Activated naive CD4-positive, alpha-beta T cell treated with anti-CD3 and anti-CD28 coated beads, Interleukin-2, amount 10 ng/mL, durations not matched to agents 7 days and 5 days (primary cell): ENCODE measurements at places on chromosomes 5 and 9.

- H3K36me3 ChIP-seq = no peaks in the 10 kb centered on the region
- H3K27ac ChIP-seq = no peak within 1 kb of the TSS
- peaks cover 83% of the 10 kb centered on the region for H3K27me3 ChIP-seq
- H3K4me1 ChIP-seq = peaks cover 12% of the 10 kb centered on the region
- peak within 1 kb of the TSS; percentile 37 for H3K4me3 ChIP-seq
Measured at GRCh38 chr5:160369990-160370712, at the start of gene C1QTNF2. Gene C1QTNF2 (minus strand): TSS chr5:160370626. CDS start chr5:160355011, 15,615 bp downstream.

DNA sequence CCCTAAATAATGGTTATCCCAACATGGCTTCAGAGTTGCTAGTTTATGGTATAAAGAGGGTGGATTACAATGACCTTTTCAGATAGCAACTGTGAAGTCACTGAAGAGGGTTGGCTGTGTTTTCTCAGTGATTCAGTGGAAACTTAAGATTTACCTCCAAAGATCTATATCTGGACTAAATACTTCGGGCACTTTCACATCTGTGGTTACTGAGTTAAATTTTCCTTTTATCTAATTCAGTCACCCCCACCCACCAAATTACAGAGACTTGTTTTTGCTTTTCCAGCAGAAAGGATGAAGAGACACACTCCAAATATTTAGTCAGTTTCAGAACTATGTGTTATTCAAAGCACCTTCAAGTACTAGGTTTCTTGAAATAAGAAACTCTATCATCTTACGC lies 573.2 kb downstream of the CCDC171 start:
- no peak overlapping the region for H3K27ac ChIP-seq
- H3K4me3 ChIP-seq = no peak overlapping the region
- no peaks in the 10 kb centered on the region for H3K36me3 ChIP-seq
- H3K4me1 ChIP-seq = no peaks in the 10 kb centered on the region

GRCh38 chr5:141135030-141135717 lies at the start of gene PCDHB5:
Gene PCDHB5 (plus strand): TSS chr5:141135206. CDS start chr5:141135435, 229 bp downstream.
- H3K27me3 ChIP-seq = no peaks in the 10 kb centered on the region
- H3K4me3 ChIP-seq = peak within 1 kb of the TSS; percentile 29
- no peak for DNase-seq
- no peaks in the 10 kb centered on the region for H3K4me1 ChIP-seq

DNA sequence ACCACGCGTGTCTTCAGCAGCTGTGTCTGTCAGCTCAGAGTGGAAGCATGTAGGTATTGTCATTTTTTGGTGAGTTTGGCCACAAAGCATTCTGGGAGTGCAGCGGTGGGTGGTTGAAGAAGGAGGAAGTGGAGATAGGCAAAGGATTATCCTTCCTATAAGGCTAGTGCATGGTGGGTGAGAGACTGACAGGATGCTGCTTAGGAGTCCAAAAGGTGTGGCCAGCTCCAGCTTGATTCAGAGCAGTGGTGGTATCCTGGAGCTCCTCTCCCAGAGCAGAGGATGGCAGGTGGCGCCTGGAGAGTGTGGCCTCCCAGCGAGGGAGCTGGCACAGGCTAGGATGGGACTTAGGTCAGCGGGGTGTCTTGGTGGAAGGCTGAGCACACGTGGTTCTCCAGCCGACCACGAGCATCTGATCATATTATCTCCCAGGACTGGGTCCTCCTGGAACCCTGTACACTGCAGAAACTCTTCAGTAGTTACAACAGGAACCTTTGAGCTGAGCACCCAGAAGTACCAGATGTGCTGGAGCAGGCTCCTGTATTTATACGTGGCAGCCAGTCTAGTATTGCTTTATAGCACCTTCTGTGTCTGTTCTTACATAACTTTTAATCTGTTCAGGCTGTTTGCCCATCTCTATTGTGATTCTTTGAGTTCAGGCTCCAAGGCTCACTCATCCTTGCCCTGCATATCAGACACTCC lies 29.6 kb downstream of the MAML1 start:
- DNase-seq = peak; percentile 65
- peaks cover 12% of the 10 kb centered on the region for H3K36me3 ChIP-seq
- H3K4me1 ChIP-seq = peaks cover 48% of the 10 kb centered on the region
- H3K27me3 ChIP-seq = no peaks in the 10 kb centered on the region
- no peak overlapping the region for H3K4me3 ChIP-seq

GRCh38 chr5:19885040-19885824 lies 102.8 kb downstream of the CDH18 start:
- H3K36me3 ChIP-seq = no peaks in the 10 kb centered on the region
- no peak overlapping the region for H3K4me3 ChIP-seq
- DNase-seq = no peak
- no peak overlapping the region for H3K27ac ChIP-seq
- no peaks in the 10 kb centered on the region for H3K27me3 ChIP-seq
- H3K4me1 ChIP-seq = no peaks in the 10 kb centered on the region

- H3K4me1 ChIP-seq = no peaks in the 10 kb centered on the region
- H3K36me3 ChIP-seq = no peaks in the 10 kb centered on the region
- DNase-seq = no peak
- no peak overlapping the region for H3K4me3 ChIP-seq
Measured at GRCh38 chr9:120361551-120361950, 218.4 kb downstream of the CDK5RAP2 start.

GRCh38 chr9:95302479-95302878 lies 15.0 kb downstream of the FANCC start:
- H3K27me3 ChIP-seq = no peaks in the 10 kb centered on the region
- no peak overlapping the region for H3K4me3 ChIP-seq
- H3K4me1 ChIP-seq = peaks cover 21% of the 10 kb centered on the region
- H3K27ac ChIP-seq = no peak overlapping the region
- no peak for DNase-seq

- no peak for DNase-seq
- H3K36me3 ChIP-seq = no peaks in the 10 kb centered on the region
- H3K4me3 ChIP-seq = no peak overlapping the region
- no peaks in the 10 kb centered on the region for H3K4me1 ChIP-seq
- peaks cover 13% of the 10 kb centered on the region for H3K27me3 ChIP-seq
Measured at GRCh38 chr9:83544002-83544698, 5.9 kb upstream of the FRMD3 start.

DNA sequence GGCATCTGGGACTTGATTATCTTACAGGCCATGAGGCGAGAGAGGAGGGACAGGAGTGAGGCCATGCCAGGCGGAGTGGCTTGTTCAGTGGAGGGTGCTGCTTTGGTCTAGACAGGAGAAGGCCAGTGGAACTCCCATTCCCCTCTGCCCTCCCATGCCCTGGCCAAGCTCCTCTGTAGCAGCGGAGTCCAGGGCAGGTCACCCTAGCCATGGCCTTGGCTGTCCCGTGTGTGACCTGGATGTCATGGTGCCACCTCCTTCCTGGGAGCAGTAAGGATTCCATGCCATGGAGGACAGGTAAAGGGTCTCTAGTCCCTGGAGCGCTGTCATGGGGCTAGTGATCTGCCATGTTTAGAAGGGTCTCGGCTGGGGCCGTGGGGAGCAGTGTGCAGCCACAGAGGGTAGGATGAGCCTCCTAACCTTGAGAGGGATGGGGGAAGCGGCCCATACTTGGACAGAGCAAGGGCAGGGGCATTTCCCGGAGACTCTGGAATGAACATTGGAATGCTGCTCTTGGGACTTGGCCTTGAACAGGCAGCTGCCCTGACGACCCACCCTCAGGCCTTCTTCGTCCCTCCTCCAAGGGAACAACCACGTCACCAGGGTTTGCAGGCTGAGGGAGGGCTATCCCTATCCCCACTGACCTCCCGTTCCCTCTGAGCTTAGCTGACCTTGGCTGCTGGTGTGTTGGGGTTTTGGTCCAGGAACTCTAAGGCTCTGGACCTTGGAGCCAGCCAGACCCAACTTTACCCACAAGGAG lies 100.4 kb downstream of the DAB2IP start:
- peaks cover 14% of the 10 kb centered on the region for H3K4me1 ChIP-seq
- peaks cover 3% of the 10 kb centered on the region for H3K27me3 ChIP-seq
- no peak for DNase-seq

GRCh38 chr9:109499631-109500410 lies 1.7 kb upstream of the PTPN3 start:
- H3K27ac ChIP-seq = no peak overlapping the region
- peaks cover 71% of the 10 kb centered on the region for H3K27me3 ChIP-seq
- no peak overlapping the region for H3K4me3 ChIP-seq
- H3K4me1 ChIP-seq = peaks cover 6% of the 10 kb centered on the region
- no peak for DNase-seq

GRCh38 chr5:149273950-149274349 lies 2.3 kb downstream of the AFAP1L1 start:
- H3K4me3 ChIP-seq = no peak overlapping the region
- H3K27me3 ChIP-seq = peaks cover 78% of the 10 kb centered on the region
- H3K4me1 ChIP-seq = peaks cover 12% of the 10 kb centered on the region

DNA sequence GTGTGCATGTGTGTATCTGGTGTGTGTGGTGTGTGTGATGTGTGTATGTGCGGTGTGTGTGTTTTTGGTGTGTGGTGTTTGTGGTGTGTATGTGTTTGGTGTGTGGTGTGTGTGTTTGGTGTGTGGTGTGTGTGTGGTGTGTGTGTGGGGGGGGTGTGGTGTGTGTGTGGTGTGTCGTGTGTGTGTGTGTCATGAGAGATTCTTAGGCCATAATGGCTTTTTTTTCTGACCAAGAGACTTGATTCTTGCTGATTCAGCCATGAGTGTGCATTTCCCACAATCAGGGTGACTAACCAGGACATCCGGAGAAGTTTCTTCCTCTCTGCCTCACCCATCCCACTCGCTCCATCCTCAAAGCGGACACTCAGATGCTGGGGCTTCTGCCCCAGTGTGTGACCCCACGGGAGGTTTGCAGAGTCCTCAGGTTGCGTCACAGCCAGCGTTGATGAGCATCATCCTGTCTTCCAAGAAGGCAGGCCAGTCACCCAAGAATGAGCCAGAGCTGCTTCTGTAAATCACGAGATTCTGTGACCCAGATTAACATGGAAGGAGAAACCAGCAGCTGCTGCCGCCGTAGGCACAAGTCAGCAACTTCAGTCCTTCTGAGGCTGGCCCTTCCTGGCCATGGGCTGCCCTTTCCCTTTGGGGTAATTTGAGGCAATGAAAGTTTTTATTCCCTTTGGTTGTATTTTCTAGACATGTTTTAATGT lies 12.5 kb upstream of the CTSL start:
- no peaks in the 10 kb centered on the region for H3K36me3 ChIP-seq
- H3K27ac ChIP-seq = peak overlapping the region; percentile 77
- peak; percentile 36 for DNase-seq

DNA sequence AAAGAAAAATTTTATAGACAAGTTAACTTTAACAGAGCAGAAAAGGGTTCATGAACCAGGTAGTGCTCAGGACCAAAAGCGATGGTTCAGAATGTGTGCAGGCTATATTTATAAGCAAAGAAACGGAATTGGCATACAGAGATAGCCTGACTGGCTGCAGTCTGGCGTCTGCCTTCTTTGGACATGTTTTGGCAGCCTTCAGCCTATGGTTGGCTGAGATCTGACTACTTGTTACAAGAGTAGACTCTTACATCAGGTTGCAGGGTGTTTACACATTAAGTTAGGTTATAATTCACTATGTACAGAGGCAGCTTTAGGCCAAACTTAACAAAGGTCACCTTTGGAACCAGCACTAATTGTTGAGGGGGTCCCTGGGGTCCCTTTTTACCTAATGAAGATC lies 7.0 kb downstream of the NOP16 start:
- no peak overlapping the region for H3K4me3 ChIP-seq
- H3K27me3 ChIP-seq = no peaks in the 10 kb centered on the region
- peaks cover 46% of the 10 kb centered on the region for H3K36me3 ChIP-seq

GRCh38 chr9:93126151-93126781 lies 7.8 kb downstream of the NINJ1 start:
- peak; percentile 64 for DNase-seq
- H3K4me3 ChIP-seq = peak overlapping the region; percentile 46
- H3K36me3 ChIP-seq = peaks cover 20% of the 10 kb centered on the region
- no peaks in the 10 kb centered on the region for H3K27me3 ChIP-seq

GRCh38 chr9:129386812-129387177 lies 208.7 kb upstream of the IER5L start:
- no peak overlapping the region for H3K4me3 ChIP-seq
- no peaks in the 10 kb centered on the region for H3K36me3 ChIP-seq
- no peak overlapping the region for H3K27ac ChIP-seq
- no peak for DNase-seq
- peaks cover 19% of the 10 kb centered on the region for H3K4me1 ChIP-seq

- peaks cover 22% of the 10 kb centered on the region for H3K36me3 ChIP-seq
- H3K4me1 ChIP-seq = peaks cover 25% of the 10 kb centered on the region
- DNase-seq = no peak
- no peaks in the 10 kb centered on the region for H3K27me3 ChIP-seq
Measured at GRCh38 chr5:14745753-14746152, 81.2 kb downstream of the OTULIN start.

DNA sequence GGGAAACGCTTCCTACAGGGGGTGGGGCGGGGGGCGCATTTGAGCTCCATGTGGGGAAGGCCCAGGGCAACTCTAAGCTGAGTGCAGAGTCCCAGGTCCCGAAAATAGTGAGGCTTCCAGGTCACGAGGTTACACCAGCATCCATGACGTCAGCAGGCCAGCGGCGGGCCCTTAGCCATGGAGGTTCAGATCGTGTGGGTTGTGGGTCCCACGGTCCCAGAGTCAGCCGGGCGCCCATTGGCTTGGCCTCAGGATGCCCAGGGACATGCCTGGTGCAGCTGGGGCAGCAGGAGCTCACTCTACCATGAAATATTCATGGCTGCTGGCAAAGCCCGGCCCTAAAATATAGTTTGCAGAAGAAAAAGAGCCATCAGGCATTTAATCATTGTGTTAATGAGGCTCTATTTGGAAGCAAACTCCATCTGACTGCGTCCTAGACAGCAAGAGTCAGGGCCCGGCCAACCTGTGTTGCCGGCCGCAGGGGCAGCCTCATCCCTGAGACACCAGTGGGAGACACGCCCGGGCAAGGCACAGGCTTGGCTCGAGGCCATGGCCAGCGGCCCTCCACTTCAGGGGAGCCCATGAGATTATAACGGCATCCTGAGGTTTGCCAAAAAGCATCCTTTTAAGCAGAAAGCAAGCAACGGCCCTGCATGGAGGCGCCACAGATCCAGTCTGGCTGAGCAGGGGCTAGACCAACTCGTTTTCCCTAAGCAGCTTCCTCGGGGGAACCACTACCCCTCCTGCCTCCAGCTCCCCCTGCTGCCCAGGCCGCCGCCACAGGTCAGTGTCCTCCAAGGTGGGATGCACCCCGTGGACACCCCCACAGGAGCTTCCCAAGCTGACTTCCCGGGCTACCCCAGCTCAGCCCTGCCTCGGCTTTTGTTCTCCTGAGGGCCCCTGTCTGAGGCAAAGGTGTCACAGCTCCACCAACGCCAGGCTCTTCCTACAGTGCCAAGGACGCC lies 108.9 kb upstream of the PPP1R26 start:
- H3K36me3 ChIP-seq = no peaks in the 10 kb centered on the region
- no peaks in the 10 kb centered on the region for H3K4me1 ChIP-seq
- no peaks in the 10 kb centered on the region for H3K27me3 ChIP-seq
- H3K4me3 ChIP-seq = no peak overlapping the region
- no peak overlapping the region for H3K27ac ChIP-seq
- no peak for DNase-seq

DNA sequence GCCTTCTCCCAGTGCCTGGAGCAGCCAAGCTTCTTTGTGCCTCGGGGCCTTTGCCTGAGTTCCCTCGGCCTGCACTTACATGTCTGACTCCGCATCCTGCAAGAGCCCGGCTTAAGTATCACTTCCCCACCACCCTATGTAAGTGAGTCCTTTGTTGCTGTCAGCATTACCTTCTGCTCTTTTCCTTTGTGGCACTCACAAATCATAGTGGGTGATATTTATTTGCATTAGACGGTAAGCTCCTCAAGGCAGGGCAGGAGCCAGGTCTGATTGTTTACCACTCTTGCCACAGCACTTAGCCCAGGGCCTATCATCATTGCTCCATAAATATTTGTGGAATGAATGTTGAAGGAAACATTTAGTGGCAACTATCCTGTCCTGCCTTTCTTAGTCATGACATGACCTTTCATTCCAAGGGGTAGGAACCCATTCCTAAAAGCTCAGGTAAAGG lies 4.8 kb downstream of the GM2A start:
- no peak overlapping the region for H3K4me3 ChIP-seq
- no peaks in the 10 kb centered on the region for H3K27me3 ChIP-seq
- DNase-seq = no peak
- H3K27ac ChIP-seq = no peak overlapping the region

GRCh38 chr5:53249529-53250200 lies 140.1 kb upstream of the MOCS2 start:
- H3K4me1 ChIP-seq = peaks cover 8% of the 10 kb centered on the region
- H3K27me3 ChIP-seq = peaks cover 9% of the 10 kb centered on the region
- no peaks in the 10 kb centered on the region for H3K36me3 ChIP-seq
- no peak overlapping the region for H3K4me3 ChIP-seq
